Smooth muscle cell of the umbilical artery (primary cell): ENCODE measurements at places on chromosomes 1 and 21. TPM values are rescaled to one million over a fixed set of nuclear protein-coding genes. Genes with fewer than 3 reads are reported as not detected.

The OSCP1 gene
- 5.4 and 10.4 TPM in 2 replicates for total RNA-seq

The INSRR gene
- not detected in 2 replicates for total RNA-seq

The LIPI gene
- not detected in 2 replicates for total RNA-seq

The CHIA gene
- total RNA-seq, result under 0.01 TPM in 1 of 2 replicates, not detected in the other

The RGS13 gene
- total RNA-seq, result not detected in 2 replicates

The CFAP45 gene
- under 0.01 and 0.55 TPM in 2 replicates for total RNA-seq

The HES3 gene
- not detected in 2 replicates for total RNA-seq

The LCE3D gene
- total RNA-seq, result not detected in 2 replicates

The ENAH gene
- total RNA-seq, result 132 and 134 TPM in 2 replicates

The HRNR gene
- total RNA-seq, result not detected in 2 replicates

The TBX19 gene
- total RNA-seq, result 0.60 and 0.89 TPM in 2 replicates

The PLA2G4A gene
- total RNA-seq, result 9.2 and 19.3 TPM in 2 replicates

The ALPL gene
- 0.30 and 2.7 TPM in 2 replicates for total RNA-seq

The AVPR1B gene
- not detected in 2 replicates for total RNA-seq

The DCST1 gene
- total RNA-seq, result not detected in 2 replicates

The ATAD3A gene
- total RNA-seq, result 24.1 and 49.1 TPM in 2 replicates

The CCDC181 gene
- 0.59 and 1.4 TPM in 2 replicates for total RNA-seq

The ZNF670 gene
- total RNA-seq, result 1.8 and 2.2 TPM in 2 replicates

The SLC39A1 gene
- total RNA-seq, result 112 and 126 TPM in 2 replicates

The SLC30A10 gene
- under 0.01 TPM in 1 of 2 replicates, not detected in the other for total RNA-seq

The TTC24 gene
- not detected in 2 replicates for total RNA-seq

The ZFP69B gene
- 3.9 and 8.2 TPM in 2 replicates for total RNA-seq

The TMEM200B gene
- total RNA-seq, result 4.8 and 5.6 TPM in 2 replicates

The LCE2B gene
- not detected in 2 replicates for total RNA-seq

The RGS8 gene
- total RNA-seq, result not detected in 2 replicates

The FMOD gene
- total RNA-seq, result 7.3 and 48.1 TPM in 2 replicates

The UBAP2L gene
- 46.3 and 122 TPM in 2 replicates for total RNA-seq

The PLD5 gene
- total RNA-seq, result under 0.01 and 0.59 TPM in 2 replicates

The SPRR1A gene
- total RNA-seq, result not detected in 2 replicates

The RGL1 gene
- 19.4 and 33.9 TPM in 2 replicates for total RNA-seq

The LRRC71 gene
- 0.37 TPM in 1 of 2 replicates, not detected in the other for total RNA-seq

The GJA4 gene
- total RNA-seq, result 0.09 TPM in 1 of 2 replicates, not detected in the other

The HTR6 gene
- total RNA-seq, result not detected in 2 replicates

The C1orf226 gene
- 0.59 and 0.83 TPM in 2 replicates for total RNA-seq

The HMCN1 gene
- total RNA-seq, result 41.3 and 81.7 TPM in 2 replicates

The LCE1C gene
- not detected in 2 replicates for total RNA-seq

The CIART gene
- total RNA-seq, result 3.6 and 4.8 TPM in 2 replicates

The ZNF691 gene
- 8.6 and 9.2 TPM in 2 replicates for total RNA-seq

The XKR8 gene
- 5.3 and 5.9 TPM in 2 replicates for total RNA-seq

The SPATA45 gene
- total RNA-seq, result not detected in 2 replicates

The C1orf116 gene
- 0.05 TPM in 1 of 2 replicates, not detected in the other for total RNA-seq

The LMX1A gene
- not detected in 2 replicates for total RNA-seq

The NGF gene
- 0.60 and 0.89 TPM in 2 replicates for total RNA-seq

The ILDR2 gene
- not detected in 2 replicates for total RNA-seq

The ANKRD35 gene
- 0.42 and 0.59 TPM in 2 replicates for total RNA-seq

The PADI3 gene
- under 0.01 and 0.14 TPM in 2 replicates for total RNA-seq

The FMN2 gene
- total RNA-seq, result 2.4 and 5.9 TPM in 2 replicates

The B3GALT6 gene
- 32.1 and 37.1 TPM in 2 replicates for total RNA-seq

The NDUFS5 gene
- total RNA-seq, result 545 and 622 TPM in 2 replicates

The LACTBL1 gene
- not detected in 2 replicates for total RNA-seq

The SLC9C2 gene
- total RNA-seq, result 0.30 and 0.46 TPM in 2 replicates
